ENCODE measurements at places on chromosomes 12 and 14.
A peak's percentile ranks its signal among the peaks of the same experiment; 100 is the strongest.

GRCh38 chr12:28966046-28966780, 182.9 kb upstream of the FAR2 start:
- no peak for DNase-seq

DNA sequence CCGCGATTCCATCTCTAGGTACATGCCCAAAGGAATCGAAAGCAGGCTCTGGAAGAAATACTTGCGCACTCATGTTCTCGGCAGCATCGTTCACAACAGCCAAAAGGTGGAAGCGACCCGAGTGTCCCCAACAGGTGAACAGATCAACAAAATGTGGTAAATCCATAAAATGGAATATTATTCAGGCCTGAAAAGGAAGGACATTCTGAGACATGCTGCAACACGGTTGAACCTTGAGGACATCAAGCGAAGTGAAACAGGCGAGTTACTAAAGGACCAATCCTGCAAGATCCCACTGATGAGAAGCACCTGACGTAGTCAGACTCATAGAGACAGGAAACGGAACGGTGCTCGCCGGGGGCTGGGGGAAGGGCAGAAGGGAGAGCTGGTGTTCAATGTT, 17.5 kb upstream of the DIO3 start:
- no peak for DNase-seq

DNA sequence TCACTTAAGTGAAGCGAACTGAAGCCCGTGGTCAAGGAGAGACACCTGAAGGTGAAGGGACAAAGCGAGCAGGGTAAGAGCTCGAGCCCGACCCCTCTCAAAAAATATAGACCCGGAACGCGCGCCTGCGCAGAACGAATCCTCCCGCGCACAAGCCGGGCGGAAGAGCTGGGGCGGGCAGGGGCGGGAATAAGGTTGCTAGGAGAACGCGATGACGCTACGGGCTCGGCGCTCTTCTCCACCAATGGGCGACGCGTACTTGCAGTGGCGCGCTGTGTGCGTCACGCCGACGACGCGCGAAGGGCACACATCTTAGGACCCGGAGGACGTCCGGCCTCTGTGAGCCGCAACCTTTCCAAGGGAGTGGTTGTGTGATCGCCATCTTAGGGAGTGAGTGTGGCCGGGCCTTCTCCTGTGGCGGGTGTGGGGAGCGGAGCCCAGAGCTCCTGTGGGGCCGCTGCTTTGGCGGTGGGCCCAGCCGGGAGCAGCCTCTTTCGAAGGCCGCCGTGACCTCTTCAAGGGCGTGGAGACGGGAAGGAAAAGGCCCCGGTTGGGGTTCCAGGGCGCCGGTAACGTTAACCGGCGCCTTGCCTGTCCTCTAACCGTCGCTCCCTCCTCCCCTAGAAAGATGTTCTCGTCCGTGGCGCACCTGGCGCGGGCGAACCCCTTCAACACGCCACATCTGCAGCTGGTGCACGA, at the start of gene SLC25A3:
Gene SLC25A3 (plus strand): TSS at position 336 of the 699 bp plus-strand sequence. CDS start 293 bp downstream, at position 629.
- peak; percentile 90 for DNase-seq

DNA sequence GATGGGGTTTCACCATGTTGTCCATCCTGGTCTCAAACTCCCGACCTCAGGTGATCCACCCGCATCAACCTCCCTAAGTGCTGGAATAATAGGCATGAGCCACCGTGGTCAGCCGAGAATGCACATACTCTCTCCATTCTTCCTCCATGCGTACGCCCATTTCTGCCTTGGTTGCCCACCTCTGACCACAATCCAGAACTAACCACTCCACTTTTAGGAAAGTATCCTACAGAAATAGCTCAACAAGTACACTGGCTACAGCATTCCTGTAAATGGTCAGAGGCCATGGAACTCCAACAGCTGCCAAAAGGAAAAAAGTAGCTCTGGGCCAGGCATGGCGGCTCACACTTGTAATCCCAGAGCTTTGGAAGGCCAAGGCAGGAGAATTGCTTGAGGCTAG, 60.7 kb downstream of the IRF2BPL start:
- no peak for DNase-seq

DNA sequence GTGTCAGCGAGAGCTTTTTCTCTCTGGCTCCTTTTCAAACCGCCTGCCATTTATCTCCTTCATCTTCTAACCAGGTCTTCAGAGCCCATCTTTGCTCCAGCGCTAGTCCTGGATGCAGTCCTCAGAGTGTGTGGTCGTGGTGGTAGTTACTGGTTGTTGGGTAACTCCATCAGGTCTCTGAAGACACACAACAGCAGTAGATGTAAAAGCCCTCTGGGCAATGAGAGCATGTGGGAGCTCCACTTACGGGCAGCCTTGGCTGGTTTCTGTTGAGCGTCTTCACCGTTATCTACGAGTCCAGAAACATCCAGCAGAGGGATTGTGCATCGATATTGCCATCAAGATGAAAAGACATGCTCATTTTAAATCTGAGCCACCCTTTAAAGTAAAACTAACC, 61.2 kb downstream of the FBXL14 start:
- no peak for DNase-seq

GRCh38 chr14:100881211-100882025, 22.1 kb downstream of the RTL1 start:
- DNase-seq: no peak

DNA sequence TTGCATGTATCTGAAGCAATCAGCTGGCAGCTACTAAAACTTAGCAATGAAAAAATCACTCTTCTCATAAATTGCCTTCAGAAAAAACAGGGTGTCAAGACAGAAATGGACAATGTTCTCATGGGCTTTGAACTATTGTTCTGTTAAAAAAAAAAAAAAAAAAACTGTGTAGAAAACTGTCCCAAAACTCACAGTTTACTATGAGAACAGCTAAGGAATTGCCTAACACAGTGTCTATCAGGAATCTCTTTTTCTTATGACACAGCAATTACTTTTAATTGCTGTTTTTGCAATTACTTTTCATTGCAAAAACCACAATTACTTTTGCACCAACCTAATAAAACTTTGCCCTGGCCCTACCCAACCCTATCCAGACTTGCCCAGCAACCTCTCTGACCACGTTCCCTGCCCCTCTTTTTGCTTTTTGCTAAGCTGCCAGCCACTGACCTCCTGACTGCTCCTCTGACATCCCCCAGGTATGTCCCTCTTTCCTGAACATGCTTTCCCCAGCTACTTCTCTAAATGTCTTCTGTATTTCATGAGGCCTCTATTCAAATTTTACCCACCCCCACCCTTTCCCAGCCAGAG, 68.0 kb upstream of the SLCO1C1 start:
- no peak for DNase-seq

- no peak for DNase-seq
These were observed 28.0 kb downstream of the RCOR1 start for GRCh38 chr14:102620413-102620812.

DNA sequence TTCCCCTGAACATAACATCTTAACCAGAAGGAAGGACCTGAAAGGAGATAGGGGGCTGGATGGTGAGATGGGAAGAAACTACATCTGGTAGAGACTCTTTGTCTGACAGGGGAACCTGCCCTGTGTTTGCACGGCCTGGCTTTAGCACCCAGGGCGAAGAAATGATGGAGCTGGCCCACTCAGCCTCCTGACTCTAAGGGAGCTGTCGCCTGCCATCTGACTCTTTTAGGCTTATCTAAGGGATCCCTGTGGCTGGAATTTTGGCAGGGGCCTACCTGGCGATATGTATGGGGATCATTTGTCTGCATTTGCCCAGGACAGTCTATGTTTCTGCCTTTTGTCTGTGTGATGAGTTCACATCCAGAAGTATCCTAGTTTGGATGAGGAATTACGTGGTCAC, 15.6 kb upstream of the CACNA2D4 start:
- DNase-seq: no peak

- no peak for DNase-seq
These were observed 48.1 kb upstream of the BCL11B start for GRCh38 chr14:99320105-99320572.

DNA sequence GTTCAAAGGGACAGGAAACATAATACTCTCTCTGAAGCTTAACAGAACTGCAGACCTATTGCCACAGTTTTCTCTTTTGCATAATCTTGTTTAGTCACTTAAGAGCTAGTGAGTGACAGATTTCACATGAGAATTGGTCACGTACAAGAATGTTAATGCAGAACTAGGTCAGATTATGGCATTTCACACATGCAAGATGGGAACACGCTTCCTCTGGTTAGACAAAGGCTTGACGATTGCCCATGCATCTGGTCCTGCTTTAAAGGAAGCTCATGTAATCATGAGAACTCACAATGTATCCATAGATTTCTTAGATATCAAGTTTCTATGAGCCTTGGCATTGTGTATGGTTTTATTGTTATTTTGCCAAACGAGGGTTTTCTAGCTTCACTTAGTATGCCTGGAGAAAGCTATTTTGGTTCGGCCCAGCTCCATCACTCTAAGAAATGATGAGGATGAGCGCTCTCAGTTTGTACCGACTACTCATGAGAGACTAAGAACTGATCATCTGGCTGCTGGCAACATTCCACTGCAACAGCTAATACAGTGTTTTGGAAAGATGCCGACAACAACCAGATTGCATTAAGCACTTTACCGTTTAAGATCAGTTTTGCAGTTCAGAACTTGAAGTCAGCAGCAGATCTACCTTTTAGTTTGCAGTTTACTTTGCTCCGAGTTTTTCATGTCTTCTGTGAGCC, 380.0 kb downstream of the DIO2 start:
- DNase-seq: no peak

DNA sequence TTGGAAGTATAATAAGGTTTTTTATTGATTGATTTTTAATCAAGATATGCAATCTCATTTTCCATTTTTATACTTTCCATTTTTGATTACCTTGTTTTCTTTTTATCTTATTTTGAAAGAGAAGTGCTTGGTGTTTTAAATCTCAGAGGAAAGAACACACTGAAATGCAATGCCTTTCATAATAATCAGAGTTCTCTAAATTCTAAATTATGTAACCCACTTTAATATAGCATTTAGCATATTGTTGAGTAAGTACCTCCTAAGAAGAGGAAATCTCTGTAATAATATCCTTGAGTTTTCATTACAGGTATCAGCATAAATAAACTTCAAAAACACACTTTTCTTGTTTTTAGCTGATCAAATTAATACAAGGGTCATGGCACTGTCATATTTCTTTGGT, 96.9 kb downstream of the GTF2A1 start:
- no peak for DNase-seq

DNA sequence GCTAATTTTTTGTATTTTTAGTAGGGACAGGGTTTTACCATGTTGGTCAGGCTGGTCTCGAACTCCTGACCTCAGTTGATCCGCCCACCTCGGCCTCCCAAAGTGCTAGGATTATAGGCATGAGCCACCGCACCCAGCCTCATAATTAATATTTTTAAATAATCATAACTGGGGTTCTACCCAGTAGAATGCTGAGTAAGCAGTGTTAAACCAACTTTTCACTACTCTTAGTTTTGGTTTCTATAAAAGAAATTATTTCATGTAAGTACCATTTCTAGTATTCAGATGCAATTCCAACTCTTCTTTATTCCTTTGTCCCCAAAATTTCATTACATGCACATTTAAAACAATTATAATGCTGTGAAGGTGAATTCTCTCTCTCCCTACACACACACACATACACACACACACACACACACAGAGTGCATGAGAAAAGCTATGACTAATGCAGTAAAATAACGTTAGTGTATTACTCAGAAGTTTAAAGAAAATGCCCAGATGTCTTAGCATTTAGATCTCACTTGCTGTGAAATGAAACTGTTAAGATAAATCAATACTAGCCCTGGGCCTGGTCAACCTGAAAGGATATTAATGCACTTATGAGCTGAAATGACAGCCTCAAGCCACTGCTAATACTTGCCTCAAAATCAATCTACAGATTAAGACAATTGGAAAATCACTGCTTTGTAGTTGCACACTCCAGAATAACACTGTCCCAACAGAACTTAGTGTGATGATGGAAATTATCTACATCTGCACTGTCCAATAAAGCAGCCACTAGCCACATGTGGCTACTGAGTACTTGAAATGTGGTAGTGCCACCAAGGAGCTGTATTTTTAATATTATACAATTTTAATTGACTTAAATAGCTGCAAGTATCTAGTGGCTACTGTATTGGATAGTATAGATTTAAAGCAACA, 36.0 kb downstream of the PTPN21 start:
- no peak for DNase-seq

- DNase-seq: no peak
These were observed 279.8 kb upstream of the DIO2 start for GRCh38 chr14:80491131-80491530.

- DNase-seq: no peak
These were observed 235.2 kb downstream of the PCNX1 start for GRCh38 chr14:71142375-71143038.

DNA sequence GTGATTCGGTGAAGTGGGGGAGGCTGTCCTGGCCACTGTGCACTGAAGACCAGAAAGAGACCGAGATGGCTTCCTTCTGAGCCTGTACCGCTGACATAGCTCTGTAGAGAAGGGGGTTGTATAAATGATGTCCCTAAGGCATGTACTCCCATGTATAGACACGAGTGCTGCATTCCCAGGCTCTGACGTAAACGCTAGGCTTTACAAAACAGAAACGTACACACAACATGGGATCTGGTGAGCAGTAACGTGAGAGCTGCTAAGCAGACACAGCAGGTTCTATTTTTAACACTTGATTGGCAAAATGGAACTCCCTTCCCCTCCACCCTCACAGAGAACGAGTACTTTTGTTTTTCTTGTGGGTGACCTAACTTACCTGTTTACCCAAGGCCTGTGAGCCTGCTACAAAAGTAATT, 35.9 kb downstream of the ACADS start:
- peak; percentile 37 for DNase-seq

- DNase-seq: no peak
These were observed 43.1 kb downstream of the ALDH1L2 start for GRCh38 chr12:105041186-105041585.

- DNase-seq: no peak
These were observed 6.0 kb downstream of the B4GALNT1 start for GRCh38 chr12:57626921-57627445.

DNA sequence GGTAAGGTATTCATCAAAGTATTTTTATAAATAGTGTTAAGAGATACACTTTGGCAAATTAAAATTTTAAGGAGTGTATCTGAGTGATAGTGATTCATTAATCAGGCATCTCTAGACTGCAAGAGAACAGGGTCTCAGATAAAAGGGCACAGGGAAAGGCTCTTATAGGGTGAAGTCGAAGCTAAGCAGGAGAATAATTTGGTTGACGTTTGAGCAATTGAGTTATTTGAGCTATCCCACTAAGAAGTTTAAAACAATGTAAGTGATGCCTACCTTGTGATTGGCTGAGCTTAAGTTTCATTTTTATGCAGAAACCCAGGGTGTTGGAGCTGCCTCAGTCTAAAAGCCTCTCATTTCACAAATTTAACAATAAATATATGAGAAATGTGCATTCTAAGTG, 125.3 kb downstream of the SLC6A15 start:
- DNase-seq: no peak

DNA sequence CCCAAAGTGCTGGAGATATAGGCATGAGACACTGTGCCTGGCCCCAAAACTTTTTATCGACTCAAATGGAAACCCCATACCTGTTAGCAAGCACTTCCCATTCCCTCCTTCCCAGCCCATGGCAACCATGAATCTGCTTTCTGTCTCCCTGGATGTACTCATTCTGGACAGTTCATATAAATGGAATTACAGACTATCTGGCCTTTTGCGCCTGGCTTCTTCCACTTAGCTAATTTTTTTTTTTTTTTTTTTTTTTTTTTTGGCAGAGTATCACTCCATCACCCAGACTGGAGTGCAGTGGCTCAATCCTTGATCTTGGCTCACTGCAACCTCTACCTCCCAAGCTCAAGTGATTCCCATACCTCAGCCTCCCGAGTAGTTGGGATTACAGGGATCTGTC, 134.5 kb upstream of the MED13L start:
- DNase-seq: no peak

- no peak for DNase-seq
These were observed 884.9 kb upstream of the MGAT4C start for GRCh38 chr12:87141091-87141490.

- DNase-seq: no peak
These were observed 158.9 kb downstream of the TMX1 start for GRCh38 chr14:51398898-51399297.

GRCh38 chr12:72230589-72230988, 41.6 kb upstream of the TRHDE start:
- DNase-seq: no peak
